ENCODE measurements at places on chromosomes 7 and 10.

DNA sequence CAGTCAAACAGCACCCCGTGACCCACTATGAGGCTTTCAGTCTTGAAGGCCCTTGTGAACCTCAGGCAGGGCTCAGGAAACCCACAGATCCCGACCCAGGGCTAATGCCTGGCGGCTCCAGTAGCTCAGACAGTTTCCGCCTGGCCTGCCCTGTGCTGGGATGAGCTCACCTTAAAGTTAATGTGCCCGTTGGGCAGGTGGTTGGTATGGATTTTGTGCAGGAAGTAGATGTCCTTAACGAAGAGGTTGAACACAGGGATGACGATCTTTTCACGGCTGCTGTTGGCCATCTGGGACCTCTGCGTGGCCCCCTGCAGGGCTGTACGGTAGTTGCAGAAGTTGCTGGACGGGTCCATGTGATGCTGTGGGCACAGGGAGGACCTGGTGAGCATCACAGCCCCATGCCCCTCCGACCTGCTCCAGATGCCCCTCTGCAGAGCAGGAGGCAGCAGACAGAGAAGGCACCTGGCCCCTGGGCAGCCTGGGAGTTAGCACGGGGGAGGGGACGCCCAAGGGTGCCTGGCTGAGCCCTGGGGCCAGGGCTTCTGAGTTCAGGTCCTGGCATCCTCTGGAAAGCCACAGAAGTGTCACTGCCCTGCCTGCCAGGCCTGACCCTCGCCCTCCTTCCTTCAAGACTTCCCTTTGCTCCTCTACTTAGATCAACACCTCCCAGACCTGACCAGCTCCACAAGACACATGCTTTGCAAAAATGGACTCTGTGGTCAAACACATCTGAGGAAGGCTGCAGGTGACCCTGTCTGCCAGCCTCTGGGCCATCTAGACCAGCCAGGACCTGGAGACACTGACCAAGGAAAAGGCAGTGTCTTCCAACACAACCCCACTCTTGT is 59.8 kb downstream of the CSGALNACT2 start:
- DNase-seq = no peak

DNA sequence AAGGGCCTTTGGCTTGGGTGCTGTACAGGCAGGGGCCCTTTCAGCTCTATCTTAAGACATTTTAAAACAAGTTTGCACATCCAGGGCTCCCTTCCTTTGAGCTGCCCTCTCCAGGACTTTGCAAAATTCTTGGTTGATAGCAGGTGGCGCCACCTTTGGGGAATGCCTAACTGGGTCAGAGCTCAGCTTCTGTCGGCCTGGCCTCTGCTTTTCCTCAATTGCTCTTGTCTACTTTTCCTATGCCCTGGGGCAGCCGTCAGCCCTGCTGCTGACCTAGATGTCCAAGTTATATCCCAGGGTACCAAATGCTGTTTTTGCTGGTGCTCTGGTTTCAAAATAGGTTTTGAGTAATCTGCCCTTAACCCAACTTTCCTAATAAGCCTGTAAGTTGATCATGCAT is 65.8 kb downstream of the APBB1IP start:
- no peak for DNase-seq

DNA sequence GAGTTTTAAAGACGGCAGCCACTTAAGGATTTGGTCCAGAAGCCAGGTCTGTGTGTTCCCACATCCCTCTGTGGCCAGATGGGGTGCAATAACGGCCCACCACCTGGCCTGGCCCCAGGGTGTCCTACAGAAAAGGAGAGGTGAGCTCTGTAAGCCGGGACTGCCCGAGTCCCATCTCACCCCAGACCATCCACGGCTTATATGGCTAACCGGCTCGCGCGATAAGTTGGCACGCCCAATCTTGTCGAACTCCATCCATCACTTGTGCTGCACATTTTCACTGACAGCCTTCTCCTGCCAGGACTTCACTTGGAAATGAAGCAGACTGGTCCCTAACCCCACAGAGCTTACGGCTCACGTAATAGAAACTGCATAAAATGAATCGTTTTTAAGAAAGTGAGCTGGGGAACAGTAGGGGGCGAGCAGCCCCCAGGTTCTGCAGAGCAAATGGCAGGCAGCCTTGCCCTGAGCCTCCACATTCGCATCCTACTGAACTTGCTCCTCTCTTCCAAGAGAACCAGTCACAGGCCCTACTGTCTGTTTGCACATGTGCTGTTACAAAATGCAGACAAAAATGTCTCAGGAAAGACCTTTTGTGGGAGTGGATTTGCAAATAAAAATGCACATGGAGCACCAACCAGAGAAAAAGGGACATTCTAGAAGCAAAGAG is 98.2 kb downstream of the TNS3 start:
- no peak for DNase-seq

GRCh38 chr10:13722747-13723653 is 136.2 kb downstream of the PRPF18 start:
- DNase-seq = no peak

- DNase-seq = no peak
These were observed 37.5 kb downstream of the PTN start for GRCh38 chr7:137305901-137306621.

- no peak for DNase-seq
These were observed 28.1 kb upstream of the SH2D4B start for GRCh38 chr10:80509403-80510161.

- DNase-seq = no peak
These were observed 29.8 kb downstream of the SEM1 start for GRCh38 chr7:96679886-96680285.

DNA sequence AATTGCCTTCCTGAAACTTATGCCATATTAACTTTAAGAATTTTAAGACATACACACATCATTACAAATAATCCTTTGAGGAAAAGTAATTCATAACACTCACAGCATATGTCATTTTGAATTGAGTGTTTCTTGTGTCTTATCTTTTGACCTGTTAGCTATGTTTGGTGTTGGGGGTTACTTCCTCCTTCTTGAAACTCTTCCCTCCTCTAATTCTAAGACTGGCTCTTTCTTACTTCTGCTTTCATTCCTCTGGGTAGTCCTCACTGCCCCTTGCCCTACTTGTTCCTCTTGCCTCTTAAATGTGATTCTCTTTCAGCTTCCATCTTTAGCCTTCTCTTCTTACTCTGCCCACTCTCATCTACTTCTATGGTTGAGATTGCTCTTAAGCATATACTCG is 28.3 kb upstream of the PIP4K2A start:
- no peak for DNase-seq

DNA sequence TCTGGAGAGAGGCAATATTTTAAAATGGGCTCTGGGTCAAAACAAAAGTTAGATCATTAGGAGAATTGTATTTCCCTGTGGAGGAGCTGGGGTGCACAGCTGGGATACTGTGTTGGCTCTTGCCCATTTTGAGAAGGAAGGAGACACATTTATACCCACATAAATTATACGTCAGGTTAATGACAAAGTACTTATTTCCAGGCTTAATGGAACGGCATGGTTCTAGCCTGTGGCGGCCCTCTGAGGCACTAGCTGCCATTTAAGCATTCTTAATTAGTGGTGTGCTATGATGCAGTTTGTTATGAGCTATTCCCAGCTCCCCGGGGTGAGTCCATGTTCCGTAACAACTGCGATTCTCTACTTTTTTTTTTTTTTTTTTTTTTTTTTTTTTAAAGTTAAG is 193.5 kb downstream of the SEC23IP start:
- DNase-seq = no peak

GRCh38 chr10:89129911-89130310 is 77.2 kb downstream of the CH25H start:
- no peak for DNase-seq

- DNase-seq = no peak
These were observed at the start of gene OPALIN for GRCh38 chr10:96358851-96359540. Gene OPALIN, minus strand, starts transcription at chr10:96359002. Its CDS starts 106 bp downstream, at chr10:96358896.

DNA sequence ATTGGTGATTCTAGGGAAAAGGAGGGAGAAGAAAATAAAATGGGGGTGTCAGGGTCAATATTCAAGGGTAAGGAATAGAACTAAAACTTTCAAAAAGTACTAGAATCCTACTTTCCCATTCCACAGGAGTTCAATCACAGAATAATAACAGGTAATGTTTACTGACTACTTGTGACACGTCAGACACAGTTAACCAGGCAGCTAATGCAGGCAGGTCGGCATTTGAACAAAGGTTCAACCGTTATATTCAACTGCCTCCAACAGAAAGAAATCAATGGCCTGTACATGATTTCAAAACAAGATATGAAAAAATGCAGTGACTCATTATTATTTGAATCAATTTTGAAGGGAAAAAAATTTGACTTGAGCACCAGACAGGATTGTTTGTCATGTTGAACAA is 3.1 kb downstream of the ASB15 start:
- DNase-seq = no peak

- no peak for DNase-seq
These were observed 57.9 kb upstream of the CAPZA2 start for GRCh38 chr7:116804471-116804870.

GRCh38 chr10:77633376-77633775 is 4.2 kb downstream of the KCNMA1 start:
- DNase-seq = no peak

- no peak for DNase-seq
These were observed 1.2 kb upstream of the LSM8 start for GRCh38 chr7:118182593-118183427.

- DNase-seq = no peak
These were observed 191.0 kb upstream of the PLPP4 start for GRCh38 chr10:120266022-120266421.

- DNase-seq = no peak
These were observed 182.5 kb upstream of the AKR1E2 start for GRCh38 chr10:4643471-4643870.

- DNase-seq = no peak
These were observed 86.6 kb upstream of the C7orf33 start for GRCh38 chr7:148503900-148504487.

- DNase-seq = no peak
These were observed 85.4 kb upstream of the PHYHIPL start for GRCh38 chr10:59090817-59091622.

DNA sequence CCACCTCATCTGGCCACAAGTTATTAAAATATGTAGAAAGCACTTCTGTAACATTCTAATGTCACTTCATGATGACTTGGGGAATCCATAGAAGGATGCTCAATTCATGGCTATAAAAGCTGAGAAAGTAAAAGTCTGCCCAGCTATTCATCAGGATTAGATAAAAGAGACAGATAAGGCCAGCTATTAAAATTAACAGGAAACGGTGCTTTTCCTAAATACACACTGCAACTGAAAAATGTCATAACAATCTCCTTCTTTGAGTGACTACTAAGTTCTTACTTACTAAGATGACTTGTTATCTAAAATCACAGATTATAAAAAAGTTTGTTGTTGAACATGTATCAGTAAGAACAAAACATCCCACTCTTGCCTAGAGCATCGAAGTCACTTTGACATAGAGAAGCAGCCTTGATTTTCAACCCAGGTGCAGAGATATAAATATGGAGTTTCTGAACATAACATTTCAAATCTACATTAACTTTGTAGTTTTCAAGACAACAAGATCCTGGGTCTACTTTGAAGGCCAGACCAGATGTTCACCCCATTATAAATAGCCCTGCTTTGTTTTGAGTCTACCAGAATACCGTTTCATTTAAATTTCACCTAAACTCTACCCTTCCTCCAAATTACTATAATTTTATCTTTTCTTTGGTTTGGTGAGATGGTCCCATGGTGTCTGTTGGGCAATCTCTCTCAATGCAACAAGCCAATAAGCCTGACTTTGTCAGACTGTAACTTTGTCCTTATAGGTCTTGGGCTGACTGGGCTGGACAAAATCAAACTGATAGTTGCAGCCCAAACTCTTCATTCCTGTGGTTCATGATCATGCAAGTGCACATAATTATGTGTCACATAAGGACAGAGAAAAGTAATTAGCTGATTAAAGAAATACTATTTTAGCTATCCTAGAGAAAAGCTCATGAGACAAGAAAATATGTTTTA is 24.0 kb downstream of the HYCC1 start:
- no peak for DNase-seq

DNA sequence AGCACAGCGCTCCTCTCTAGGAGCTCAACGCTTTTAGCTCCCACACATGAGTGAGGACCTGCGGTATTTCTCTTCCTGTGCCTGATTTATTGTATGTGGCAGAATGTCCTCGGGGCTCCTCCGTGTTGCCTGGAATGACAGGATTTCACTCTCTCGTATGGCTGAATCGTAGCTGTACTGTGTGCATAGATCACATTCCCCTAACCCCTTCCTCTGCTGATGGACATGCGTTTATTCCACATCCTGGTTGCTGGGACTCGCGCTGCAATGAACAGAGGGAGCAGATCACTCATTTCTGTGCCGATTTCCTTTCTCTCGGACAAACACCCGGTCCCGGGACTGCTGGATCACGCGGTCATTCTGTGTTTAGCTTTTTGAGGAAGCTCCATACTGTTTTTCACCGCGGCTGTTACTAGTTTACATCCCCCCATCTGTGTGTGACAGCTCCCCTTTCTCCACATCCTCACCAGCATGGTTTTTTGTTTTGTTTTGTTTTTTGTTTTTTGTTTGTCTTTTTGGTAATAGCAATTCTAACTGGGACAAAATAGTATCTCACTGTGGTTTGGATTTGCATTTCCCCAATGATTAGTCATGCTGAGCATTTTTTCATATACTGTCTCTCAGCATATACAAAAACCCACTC is 76.3 kb downstream of the FOXL3 start:
- no peak for DNase-seq

DNA sequence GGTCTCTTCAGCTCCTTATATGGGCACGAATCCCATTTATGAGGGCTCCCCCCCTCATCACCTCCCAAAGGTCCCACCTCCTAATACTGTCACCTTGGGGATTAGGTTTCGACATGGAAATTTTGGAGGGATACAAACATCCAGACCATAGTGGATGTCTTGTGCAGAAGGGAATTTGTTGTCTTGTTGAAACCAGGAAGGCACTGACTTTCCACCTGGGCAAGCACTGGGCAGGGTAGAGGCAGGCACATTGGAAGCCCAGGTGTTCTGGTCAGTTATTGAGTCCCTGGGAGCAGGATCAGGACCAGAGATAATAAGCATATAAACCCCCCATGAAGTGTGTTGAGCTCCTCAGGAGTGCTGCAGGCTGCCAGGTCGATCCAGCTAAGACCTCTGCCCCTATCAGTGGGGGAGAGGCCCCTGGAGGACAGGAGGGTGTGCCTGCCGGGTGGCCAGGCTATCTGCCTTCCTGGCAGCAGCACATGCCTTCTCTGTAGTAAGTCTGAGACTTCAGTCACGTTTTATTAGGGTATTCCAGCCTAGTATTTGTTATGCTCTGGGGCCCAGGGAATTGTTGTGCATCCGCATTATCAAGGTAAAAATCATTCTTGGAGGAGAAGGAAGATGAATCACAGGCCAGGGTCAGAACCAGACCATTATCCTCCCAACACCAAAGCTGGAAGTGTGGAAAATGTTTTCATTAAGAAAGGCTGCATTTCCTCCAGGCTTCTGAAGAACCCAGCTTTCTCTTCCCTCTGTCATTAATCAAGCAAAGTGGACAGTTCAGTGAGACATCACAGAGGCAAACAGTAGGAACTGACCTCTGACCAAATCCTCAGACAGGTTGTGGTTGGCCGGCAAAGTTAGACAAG is 503.1 kb downstream of the GRID1 start:
- DNase-seq = no peak

DNA sequence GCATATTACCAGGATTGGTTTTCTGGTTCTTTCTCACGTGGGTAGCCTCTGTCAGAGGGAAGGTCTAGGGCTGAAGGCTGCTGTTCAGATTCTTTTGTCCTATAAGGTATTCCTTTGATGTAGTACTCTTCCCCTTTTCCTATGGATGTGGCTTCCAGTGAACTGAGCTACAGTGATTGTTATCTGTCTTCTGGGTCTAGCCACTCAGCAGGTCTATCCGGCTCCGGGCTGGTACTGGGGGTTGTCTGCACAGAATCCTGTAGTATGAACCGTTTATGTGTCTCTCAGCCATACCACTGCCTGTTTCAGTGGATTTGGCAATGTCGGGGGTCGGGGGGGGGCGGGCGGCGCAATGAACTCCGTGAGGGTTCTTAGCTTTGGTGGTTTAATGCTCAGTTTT is 84.5 kb upstream of the C10orf90 start:
- no peak for DNase-seq
